ENCODE measurements at places on chromosomes 5 and 9.

DNA sequence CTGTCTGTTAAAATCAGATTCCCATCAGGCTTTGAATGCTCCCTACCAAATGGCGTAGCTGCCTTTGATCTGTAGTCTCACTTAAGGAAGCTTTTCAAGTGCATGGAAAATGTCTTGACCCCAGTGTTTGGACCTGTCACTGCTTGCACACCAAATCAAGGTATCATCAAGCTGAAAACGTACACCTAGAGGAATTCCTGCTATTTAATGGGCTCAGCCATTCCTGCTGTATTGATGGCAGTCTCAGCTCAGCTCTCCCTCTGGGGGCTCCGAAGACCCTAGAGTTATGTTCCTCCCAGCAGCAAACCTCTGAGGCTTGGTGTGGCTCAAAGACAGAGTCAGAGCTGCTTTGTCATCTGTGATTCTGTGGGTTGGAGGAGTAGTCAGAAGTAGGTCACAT is 63.5 kb downstream of the PGM5 start:
- no peak for DNase-seq

DNA sequence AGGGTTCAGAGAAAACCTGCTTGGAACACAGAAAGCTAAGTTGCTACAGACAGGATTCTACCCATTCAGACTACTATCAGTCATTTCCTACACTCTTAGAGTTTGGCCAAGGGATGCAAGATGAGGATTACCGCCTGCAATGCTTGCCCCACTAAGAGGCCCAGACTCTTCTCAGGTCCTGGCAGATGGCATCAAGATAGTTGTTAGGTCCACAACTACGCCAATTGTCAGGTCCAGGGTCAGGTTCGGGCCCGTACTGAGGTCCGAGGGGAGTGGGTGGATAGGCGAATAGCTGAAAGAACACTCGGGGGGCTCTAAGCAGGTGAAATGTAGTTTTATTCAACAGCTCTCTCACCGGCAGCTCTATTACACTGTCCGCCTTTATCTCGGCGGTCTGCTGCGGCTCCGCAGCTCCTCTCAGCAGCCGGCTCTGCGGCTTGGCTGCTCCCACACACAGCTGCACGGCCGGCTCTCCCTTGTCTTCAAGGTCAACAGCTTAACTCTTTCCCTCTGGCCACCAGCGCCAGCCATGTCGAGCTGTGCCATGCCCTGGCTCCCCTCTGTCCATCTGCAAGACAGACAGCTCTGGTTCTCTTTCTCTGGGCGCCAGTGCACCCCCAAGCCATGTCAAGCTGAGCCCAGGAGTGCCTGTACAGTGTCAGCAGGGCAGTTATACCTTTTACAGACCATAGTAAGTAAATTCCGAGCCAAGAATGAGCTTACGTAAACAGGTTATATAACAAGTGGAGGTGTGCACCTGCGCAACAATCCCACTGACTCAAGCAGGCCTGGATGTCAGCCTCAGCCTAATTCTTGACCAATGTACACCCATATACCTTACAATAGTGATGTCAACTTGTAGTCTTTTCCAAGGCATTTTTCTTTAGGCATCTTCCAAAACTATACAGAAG is 24.0 kb downstream of the ENC1 start:
- no peak for DNase-seq

DNA sequence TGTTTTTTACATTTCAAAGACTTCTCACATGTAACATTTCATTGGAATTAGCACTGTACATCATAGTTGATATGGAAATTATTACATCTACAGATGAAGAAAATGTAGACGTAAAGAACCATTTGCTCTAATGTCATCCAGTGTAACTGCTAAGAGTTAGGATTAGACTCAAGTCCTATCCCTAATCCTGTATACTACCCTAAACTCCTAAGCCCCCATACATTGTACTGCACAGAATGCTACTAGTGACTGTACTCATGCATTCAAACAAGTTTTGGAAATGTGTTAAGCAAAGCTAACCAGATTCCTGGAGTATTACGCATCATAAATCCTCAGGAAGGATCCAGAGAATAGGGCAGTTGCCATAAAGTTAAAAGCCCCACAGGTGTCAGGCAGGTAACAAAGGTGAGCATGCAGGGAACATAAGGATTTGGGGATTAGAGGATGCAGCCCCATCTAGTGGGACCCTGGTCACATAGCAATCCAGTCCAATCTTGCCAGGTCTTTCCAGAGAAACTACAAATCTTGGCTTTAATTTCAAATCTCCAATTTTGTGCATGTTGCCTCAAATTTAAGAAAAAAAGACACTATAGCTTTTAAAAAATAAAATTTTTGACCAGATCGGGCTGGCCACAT is 32.0 kb downstream of the HAVCR1 start:
- DNase-seq: no peak

DNA sequence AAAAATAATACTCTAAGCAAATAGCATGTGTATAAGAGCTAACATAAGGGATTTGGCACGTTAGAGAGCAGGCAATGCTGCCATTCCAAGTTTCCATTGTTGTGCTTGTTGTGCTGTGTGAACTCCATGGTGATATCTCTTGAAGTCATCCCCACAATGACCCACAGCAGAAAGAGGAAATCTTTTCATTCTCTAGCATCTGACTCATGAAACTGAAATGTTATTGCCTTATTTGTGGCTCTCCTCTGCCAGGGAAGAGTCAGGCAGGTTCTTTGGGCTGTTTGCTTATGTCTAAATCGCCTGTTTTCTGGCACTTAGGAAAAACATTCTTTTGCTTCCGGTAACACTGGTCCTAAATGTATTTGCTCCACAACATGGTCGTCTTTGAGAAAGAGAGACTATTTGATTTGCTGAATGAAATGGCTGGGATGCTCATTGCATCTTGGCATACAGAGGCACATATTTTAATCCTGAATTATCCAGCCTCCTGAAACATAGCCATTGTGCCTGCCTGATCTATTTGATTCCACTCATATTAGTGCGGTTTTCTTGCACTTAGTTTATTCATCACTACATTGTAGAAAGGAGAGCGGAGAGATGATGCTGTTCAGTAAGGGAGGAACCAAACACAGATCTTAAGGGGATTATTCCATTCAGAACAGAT is 188.8 kb downstream of the CSNK1G3 start:
- peak; percentile 92 for DNase-seq

GRCh38 chr5:146366904-146367303 is 28.3 kb downstream of the POU4F3 start:
- no peak for DNase-seq

GRCh38 chr5:87069974-87070608 is 197.6 kb upstream of the RASA1 start:
- peak; percentile 81 for DNase-seq

DNA sequence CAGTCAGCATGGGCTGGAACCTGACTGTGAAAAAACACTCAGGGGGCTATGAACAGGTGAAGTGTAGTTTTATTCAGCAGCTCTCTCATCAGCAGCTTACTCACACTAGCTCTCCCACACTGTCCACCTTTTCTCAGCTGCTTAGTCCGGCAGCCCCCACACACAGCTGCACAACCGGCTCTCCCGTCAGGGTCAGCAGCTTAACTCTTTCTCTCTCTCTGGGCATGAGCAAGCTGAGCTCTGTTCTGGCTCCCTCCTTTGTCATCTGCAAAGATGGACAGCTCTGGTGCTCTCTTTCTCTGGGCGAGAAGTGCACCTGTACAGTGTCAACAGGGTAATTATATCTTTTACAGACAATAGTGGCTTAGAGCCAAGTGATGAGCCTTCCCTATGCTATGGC is 8.2 kb downstream of the DMAC1 start:
- no peak for DNase-seq

- no peak for DNase-seq
Observed at GRCh38 chr5:33929925-33930690, 6.1 kb upstream of the RXFP3 start.

DNA sequence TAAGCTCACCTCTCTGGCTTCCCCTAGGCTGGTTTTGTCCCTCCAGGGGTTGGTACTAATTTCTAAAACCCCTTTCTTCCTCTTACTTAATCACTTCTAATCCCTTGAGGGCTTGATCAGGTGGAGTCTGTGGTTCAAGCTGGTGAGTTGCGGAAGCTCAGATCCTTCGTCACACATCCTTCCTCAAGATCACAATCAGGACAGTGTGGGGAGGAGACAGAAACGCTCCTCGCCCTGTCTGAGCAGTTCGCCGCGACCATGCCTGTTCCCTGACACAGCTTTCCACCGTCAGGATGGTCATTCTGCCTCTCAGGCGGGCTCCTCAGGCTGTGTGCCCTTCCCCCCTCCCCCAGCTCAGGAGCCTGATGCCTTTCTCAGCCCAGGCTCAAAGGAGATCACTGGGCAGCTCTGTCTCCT is 24.3 kb downstream of the CPLX2 start:
- DNase-seq: no peak

- DNase-seq: no peak
Observed at GRCh38 chr5:159891371-159891770, 24.9 kb upstream of the ADRA1B start.

DNA sequence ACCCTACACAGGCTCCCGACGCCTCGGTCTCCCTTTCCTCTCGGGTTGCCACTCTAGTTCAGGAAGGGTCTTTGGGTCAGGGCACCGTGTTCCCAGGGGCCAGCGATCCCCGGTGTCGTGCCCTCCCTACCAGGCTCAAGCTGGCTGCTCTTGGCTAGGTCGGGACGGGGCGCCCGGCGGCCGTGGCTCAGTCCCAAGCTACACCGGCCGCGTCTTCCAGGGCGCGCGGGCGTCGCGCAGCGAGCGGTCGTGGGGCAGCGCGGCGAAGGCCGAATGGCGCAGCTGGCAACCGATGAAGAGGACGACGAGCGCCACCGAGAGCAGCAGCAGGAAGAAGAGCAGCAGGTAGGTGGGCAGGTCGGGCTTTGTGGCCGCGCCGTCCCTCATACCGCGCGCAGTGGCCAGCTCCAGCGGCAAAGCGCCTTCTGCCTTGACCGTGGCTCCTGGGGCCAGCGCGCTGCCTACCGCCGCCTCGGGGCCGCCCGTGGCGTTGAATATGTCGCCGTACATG is 892 bp downstream of the SMIM32 start:
- DNase-seq: peak; percentile 25

DNA sequence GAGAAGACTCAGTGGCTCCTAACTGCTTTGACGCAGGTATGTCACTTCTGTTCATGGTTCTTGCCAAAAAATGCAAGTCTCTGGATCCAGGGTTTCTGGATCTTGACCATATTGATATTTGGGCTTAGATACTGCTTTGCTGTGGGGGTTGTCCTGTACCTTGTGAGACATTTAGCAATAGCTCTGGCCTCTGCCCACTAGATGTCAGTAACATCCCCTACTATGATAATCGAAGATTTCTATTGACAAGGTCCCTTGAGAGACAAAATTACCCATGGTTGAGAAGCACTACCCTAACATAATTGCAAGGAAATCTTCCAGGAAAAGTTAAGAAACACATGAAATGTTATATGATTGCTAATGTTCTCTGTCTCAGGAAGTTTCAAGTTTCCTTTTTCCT is 285.4 kb downstream of the TMEM232 start:
- peak; percentile 75 for DNase-seq

- peak; percentile 83 for DNase-seq
Observed at GRCh38 chr9:17017931-17018491, 116.8 kb upstream of the CNTLN start.

- DNase-seq: peak; percentile 90
Observed at GRCh38 chr5:112757468-112758208, 20.0 kb downstream of the APC start.

DNA sequence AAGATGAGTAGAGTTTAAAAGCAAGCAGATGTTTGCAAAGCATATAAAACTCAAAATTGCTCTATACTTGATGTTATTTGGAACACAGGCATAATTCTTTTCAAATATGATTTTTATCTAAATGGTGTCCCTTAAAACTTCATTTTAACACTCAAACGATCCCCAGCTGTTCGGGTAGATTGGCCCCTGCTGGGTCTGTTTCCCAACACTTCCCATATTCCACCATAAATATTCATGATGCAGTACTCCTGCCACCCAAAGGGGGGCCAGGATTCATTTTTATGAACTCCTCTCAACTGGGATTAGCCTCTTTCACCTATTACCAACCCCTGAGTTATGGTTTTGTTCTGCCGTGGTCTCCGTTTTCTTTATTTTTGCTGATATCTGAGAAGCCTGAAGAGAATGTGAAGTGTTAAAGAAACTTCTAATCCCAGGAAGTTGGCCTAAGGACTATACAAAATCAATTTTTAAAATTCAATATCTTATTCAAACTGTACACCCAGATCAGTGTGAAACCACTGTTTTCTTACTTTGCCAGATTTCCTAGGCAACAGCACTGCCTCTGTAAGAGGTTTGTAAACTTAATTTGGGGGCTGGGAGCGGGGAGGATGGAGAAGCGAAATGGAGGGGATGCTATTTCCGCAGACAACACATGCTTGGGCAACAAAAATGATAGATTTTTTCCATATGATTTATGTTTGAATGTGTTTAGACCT is 384.1 kb downstream of the DMRT2 start:
- DNase-seq: no peak

GRCh38 chr9:114300153-114300845 is 22.6 kb upstream of the ORM1 start:
- no peak for DNase-seq

DNA sequence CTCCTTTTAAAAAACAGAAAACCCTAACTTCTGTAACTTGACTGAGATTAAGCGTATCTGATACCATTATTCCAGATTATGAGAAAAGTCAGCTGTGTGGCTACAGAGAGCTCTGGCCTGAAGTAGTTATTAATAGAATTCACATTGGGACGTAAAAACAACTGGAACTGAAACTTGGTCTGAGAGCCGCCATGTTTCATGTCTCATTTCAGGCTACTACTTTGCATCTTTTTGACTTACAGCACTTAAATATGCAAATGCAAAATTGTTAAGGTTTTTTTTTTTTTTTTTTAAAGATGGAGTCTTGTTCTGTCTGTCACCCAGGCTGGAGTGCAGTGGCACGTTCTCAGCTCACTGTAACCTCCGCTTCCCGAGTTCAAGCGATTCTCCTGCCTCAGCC is 25.2 kb downstream of the MAP3K1 start:
- no peak for DNase-seq

DNA sequence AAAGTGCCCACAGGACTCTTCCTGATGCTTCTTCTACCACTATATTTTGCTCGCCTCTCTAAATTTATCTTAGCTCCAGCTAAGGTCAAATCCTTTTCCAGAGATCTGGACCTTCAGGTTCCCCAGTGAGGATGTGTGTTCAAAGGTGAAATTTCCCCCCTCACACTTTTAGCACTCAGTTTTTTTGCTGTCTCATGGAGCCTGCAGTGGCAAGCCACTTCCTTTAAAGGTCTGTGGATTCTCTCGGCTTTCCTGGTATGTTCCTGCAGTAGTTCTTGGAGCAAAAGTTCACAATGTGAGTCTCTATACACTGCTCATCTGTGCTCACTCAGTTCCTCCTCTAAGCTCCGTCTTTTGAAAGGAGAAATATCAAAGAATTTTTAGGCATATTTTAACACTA is 181.4 kb downstream of the LURAP1L start:
- DNase-seq: peak; percentile 34

- peak; percentile 73 for DNase-seq
Observed at GRCh38 chr5:87394411-87395165, 18.1 kb downstream of the CCNH start.

GRCh38 chr5:172477466-172477865 is 23.1 kb upstream of the SH3PXD2B start:
- DNase-seq: no peak

DNA sequence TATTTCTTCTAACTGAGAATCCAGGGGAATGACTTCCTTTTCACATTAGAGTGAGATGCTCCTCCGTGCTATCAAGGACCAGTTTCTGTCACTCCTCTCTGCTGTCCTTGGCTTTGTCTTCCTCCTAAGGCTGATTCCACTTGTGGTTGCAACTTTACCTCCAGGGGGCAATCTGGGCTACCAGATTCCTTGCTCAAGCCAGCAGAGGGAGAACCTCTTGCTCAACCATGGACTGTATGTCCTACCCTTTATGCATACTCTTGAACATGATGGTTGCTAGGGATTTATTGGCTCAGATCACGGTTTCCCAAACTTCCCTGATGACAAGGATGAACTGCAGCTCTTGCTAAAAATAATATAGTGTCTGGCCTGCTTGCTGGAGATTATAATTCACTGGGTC is 24.0 kb downstream of the NNT start:
- DNase-seq: peak; percentile 69

All from adipocyte (in vitro differentiated cells).